Epithelial cell of proximal tubule (primary cell): ENCODE measurements at places on chromosomes 11 and 22.
A peak's percentile ranks its signal among the peaks of the same experiment; 100 is the strongest.

DNA sequence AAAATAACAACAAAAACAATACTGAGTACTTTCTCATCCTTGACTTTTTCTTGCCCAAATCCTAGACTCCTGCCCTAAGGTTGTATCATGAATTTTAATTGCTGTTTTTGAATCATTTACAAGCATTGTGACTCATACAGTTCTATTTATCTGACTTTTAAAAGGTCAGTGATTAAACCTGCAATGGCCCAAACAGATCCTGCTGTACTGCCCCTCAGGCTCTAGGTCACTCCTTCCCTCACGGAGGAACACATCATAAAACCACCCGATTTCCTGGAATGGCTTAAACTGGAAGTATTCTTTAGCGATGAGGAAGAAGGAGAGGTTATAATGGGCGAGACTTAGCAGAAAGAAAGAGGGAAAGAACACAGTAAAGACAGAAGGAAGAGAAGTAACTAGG, 12.3 kb downstream of the ARFGAP3 start:
- DNase-seq, result peak; percentile 63

- no peak for DNase-seq
Measured at GRCh38 chr11:80255021-80255420, 814.2 kb upstream of the TENM4 start.

GRCh38 chr11:65571940-65572339, 398 bp upstream of the FAM89B start:
- no peak for DNase-seq

DNA sequence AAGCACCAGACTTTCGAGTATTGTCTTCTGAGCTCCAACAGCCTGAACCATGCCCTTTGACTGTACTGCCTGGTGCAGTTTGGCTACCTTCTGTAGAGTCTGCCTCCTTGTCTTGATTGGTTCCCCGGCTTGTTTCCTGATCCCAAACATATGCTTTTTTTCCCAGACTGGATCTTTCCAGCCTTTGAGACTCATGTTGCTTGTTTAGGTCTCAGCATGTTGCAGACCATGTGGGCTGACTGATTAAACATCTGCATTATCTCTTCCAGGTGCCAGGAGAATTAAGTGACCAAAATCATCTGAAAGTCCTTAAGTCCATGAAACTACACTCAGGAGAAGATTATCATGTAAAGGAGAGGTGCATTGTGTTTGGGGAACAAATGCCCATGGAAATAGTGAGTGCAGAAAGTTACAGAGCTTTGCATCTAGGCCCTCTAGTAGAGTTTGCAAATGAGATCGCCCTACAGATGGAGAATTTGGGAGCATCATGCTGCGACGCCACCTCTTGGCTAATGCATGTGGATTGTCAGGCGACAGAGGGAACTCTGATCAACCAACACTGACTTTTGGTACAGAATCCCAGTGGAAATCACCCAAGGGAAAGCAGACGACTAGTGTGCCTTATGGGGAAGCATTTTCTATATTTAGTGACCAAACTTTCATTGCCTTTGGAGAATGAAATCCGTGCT, 188.8 kb downstream of the BLID start:
- no peak for DNase-seq

DNA sequence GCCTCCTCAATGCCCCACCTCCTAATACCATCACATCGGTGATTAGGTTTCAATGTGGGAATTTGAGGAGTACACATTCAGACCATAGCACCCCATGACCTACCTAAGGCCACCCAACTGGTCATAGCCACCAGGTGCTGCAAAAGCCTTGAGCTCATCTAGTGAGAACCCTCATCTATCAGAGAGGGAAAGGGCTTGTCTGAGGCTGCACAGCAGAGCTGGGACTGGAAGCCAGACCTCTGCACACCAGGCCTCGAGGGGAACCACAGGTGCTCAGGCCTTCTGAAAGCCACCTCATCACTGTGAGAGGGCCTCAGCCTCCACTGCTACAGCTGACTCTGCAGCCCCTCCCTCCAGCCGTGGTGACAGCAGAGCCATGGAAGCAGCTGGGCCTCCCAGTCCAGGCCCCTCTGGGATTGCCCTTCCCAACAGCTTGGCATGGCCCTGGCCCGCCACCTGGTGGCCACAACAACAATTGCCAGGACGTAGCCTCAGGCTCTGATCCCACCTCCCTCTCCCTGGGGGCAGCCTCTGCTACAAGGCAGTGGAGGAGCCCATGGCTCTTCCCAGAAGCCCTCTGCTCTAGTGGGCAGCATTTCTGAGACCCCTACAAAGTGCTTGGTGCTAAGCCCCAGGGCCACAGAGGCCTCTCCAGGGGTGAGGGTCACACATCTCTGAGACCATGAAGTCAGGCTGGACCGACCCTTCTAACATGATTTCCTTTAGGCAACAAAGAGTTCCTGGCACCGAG, 41.0 kb upstream of the PRDM11 start:
- no peak for DNase-seq

- no peak for DNase-seq
Measured at GRCh38 chr11:11567936-11568650, 53.7 kb downstream of the GALNT18 start.

GRCh38 chr11:100066399-100066798, 620.7 kb upstream of the ARHGAP42 start:
- no peak for DNase-seq

DNA sequence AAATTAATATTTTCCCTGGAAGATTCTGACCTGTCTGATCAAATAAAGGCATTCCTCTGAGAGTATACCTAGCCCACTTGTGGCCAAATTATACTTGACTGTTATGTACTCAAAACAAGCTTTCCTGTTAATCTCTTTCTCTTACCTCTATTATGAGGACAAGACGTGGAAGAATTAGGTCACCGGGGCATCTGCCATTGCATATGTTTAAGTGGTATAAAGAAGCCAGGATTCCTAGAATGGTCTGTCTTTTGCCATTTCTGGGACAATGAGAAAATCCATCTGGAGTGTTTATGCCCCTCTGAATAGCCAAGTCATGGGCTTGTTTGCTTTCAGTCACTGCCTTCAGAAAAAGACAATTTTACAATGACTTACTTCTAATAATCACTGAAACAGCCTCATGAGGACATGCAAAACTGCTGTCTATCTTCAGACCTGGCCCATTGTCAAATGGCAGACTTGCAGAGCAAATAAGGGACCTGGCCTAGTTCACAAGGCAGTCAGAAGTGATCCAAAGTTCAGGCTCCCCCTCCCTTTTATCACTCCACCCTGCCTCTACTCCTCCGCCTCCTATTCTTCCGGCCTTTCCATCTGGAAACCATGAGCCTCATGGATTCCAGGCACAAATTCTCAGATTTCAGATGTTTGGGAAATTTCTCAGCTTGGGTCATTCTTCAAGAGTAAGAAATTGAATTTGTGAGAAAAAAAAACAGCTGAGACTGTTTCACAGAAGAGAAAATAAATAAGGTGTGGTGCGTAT, 128.1 kb upstream of the LDLRAD3 start:
- no peak for DNase-seq

GRCh38 chr11:94002226-94002625, 18.9 kb upstream of the HEPHL1 start:
- DNase-seq, result no peak

- DNase-seq, result no peak
Measured at GRCh38 chr11:125263268-125263790, 98.8 kb downstream of the PKNOX2 start.

GRCh38 chr11:104934594-104934993, 33.8 kb downstream of the CASP4 start:
- DNase-seq, result no peak

DNA sequence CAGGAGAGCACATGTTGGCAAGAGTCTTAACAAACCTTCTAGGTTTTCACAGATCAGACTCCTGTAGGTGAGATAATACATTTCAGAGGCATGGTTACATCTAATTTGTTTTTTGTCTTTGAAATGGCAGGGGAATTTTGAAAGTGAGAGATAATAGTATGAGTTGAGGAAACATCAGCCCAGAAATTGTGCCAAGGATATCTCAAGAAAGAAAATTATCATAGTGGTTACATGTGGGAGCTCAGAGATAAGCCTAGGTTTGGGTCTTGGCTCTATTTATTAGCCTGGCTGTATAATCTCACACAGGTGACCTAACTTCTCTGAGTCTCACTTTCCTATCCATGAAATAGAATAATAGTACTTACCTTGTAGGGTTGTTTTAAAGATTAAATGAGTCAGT, 443 bp downstream of the BTBD18 start:
- DNase-seq, result no peak

DNA sequence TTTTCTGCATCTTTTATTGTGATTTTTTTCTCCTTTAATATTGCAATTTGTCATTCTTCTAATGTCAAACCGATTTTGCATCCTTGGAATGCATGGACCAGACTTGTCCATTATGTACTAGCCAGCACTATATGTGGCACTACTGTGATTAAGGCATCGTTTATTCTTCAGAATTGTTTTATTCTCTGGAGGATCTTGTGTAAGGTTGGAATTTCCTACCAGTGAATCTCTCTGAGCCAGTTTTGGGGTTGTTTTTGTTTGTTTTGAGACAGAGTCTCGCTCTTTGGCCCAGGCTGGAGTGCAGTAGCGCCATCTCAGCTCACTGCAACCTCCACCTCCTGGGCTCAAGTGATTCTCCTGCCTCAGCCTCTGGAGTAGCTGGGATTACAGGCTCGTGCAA, 58.5 kb downstream of the IGLL5 start:
- DNase-seq, result no peak

DNA sequence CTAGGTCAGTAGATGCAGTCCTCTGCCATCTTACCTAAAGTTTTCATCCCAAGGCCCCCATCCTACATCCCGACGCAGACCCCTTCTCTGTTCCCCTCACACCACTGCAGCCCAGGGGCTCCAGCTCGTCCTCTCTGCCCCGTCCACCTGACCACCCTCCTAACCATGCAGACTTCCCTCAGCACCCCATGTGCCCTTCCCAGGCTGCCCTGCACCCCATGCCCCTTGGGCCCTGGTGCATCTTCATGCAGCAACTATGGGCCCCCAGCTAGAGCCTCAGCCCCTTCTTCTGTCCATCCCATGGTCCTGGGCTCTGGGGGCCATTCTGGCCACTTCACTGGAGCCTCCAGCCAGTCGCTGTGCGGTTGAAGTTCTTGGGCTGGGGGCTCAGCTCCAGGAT, 2.9 kb downstream of the PRR33 start:
- DNase-seq, result no peak

GRCh38 chr11:12640355-12640754, 33.9 kb upstream of the TEAD1 start:
- DNase-seq, result no peak

DNA sequence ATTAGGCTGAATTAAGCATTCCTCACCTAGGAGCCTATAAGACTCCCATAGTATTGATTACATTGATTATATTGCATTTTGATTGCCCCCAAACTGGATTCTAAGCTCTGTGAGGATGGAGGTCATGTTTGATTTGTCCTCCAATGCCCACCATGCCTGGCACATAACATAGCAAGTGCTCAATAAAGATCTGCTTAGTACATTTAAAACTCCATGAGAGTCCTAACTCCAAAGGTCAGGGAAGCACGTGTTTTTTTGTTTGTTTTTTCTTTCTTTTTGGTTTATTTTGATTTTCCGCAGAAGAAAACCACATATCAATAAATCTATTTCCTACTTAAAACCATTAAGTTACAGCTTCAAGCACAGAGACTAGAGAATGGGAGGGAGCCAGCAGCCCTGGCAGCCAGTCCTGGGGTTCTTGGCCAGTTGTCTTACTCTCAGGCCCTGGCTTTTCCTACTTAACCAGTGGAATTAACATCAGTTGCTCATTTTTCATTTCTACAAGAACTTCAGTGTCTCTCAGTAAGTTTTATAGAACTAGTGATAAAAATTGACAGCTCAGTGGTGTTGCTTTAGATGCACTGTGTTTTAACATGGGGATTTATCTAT, 429.9 kb upstream of the CCDC90B start:
- no peak for DNase-seq

DNA sequence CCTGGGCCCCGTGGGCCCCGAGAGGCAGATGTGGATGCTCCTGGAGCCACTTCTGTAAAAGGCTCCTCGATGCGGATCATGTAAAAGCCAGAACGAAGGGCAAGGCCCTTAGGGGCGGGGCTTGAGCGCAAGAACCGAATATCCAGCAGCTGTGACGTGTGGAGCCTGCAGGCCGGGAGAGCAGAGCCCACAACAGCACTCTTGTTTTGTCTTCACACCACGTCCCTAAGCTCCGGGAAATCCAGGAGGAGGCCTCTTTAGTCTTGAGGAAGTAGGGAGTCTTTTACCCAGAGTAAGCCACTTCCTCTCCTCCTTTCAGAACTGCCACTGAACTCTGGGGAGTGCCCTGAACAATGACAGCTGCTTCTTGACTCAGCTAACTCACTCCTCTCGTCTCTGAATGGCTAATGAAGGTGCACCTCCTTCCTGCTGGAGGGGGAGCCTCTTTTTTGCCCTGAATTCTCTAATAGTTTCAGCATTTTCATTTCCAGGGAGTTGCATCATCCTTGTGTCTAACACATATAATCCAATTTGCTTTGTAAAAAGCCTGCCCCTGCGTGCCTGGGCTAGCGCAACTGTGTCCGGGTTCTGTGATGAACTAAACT, 12.5 kb downstream of the L3MBTL2 start:
- no peak for DNase-seq

- no peak for DNase-seq
Measured at GRCh38 chr11:115525531-115526006, 21.4 kb upstream of the CADM1 start.

DNA sequence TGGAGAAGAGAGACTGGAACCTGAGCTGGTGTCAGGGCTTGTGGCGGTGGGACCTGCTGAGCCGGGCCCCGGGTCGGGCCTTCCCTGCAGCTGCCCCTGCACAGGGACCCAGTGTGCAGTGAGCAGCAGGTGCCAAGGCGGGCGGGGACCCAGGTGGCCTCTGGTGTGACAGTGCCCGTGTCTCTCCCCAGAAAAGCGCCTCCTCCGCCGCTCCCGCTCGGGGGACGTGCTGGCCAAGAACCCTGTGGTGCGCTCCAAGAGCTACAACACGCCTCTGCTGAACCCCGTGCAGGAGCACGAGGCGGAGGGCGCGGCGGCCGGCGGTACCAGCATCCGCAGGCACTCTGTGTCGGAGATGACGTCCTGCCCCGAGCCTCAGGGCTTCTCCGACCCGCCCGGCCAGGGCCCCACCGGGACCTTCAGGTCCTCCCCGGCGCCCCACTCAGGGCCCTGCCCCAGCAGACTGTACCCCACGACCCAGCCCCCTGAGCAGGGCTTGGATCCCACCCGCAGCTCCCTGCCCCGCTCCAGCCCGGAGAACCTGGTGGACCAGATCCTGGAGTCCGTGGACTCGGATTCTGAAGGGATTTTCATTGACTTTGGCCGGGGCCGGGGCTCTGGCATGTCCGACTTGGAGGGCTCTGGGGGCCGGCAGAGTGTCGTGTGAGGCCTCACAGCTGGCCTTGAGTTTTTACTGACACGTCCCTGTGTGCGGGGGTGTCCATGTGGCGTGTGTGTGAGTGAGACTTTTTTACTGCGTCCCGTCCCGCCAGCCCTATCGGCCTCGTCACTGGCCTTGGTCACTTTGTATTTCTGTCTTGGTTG, 15.6 kb upstream of the ARHGAP8 start:
- no peak for DNase-seq

DNA sequence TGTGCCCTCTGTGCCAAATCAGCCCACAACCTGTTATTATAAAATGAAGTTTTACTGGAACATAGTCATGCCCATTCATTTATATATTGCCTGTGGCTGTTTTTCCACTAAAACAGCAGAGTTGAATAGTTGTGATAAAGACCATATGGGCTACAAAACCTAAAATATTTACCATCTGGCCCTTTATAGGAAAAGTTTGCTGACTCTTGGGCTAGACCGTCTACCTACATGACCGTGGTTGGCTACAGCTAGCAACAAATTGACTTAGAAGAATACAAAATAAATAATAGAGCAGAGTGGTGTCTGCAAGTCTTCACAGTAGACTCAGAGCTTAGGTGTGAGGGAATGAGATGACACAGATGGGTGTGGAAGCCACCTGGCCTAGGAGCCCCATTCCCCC, 11.2 kb upstream of the IL18BP start:
- no peak for DNase-seq
